Pancreas (tissue), 10 donors: ENCODE measurements at places on chromosomes 2 and 18.

- no peak for DNase-seq
Observed at GRCh38 chr2:231542136-231542535, 11.9 kb upstream of the NMUR1 start.

DNA sequence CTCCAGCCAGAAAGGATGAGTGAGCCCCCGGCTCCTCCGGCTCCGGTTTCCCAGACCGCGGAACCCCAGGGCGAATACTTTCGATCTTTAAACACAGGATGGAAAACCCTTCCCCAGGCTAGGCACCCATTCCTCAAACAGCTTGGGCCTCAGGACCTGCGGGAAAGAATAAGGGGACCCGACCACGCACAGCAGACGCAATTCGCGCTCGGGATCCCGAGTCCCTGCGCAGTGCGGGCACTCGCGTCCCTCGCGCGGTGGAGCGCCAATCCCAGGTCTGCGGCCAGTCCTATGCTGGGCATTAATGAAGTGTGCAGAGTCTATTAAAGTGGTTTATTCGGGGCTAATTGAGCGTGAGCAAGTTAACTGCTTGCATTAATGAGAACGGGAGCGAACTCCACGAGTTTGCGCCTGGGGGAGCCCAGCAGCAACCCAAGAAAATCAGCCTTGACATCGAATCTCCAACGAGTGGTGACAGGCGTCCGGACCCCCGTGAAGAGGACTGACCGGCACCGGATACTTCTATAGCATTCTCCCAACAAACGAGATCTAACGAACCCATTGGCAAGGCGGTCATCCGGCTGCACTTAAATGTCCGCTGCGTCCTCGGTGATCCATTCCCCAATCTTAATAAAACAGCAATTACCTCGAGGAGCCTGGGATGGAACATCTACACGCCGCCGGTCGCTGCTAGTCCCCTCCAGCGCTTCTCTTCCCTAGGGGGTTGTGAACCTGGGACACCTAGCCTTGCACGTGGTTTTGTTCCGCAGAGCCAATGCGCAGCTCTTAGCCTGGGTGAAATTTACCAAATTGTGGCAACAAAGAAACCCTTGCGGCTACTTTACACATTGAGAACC lies 1.6 kb downstream of the OSR1 start:
- DNase-seq, result no peak

- DNase-seq, result no peak
Observed at GRCh38 chr2:160457588-160457987, 36.0 kb downstream of the RBMS1 start.

DNA sequence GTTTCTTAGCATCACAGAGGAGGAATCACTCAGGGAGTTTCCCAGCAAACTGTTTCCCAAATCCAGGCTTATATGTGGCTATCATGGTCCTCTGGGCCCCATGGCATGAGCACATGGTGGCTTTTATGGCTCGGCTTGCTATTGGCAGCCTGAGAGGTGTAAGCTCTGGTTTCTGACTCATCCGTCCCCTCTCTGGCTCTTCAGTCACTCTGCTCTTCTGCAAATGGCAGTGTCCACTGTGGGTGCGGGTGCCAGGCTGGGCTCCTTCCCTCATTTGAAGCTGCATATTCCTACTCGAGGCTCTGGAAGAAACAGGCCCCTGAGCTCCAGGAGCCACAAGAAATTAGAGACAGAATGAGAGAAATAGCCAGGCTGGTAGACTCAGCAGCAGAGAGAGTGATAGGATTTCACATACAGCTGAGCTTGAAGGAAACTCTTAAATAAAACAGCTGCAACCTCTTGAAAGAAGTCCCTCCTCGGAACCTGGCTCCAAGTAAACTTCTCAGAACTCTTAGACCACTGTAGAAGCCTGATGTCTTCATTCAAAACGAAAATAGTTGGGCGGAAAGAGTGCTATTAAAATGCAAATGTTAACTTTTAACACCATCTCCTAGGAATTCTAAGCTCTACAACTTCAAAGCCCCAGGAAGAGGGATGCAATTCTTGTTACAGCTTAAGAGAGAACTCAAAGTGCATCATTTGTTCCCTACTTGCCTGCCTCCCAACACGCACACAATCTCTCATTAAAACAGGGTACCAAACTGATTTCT lies 212.6 kb upstream of the SP5 start:
- no peak for DNase-seq

DNA sequence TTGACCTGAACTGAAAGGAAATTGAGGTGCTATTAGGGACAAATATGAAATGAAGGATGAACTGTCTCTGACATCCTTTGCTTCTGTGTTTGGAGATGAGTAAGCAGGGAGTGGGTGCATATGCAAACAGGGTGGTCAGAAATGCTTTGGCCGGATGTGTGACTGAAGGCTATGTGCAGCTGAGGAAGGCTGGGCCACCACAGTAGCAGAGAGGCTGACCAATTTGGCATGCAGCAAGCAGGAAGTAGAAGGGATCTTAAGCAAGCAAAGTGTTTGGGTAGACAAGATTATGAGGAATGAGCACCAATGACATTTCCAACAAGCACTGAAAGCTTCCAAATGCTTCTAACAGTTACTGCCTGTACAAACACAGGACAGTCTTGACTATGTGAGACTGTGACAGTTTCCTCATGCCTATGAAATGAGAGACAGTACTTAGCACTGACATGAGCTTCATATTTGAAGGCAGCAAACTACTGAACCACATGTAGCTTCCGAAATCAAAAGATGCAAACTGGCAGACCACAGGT lies 3.3 kb upstream of the ACTR3 start:
- DNase-seq, result no peak

DNA sequence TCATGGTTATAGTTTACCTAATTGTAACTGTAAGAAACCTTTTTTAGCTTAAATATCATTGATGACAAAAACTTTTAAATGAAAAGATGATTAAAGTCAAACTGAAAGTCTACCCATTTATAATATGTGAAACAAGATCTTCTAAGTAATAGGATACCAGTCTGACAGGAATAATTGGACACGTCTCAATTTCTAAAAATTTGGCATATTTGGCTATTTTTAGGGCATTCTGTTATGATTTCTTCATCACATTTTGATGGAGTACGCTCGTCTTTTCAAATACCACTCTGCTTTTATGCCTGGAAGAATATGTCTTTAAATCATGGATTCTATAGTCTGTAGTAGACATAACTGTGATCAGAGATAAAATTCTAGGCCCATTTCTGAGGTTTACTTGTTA lies 1.3 kb downstream of the R3HDM1 start:
- no peak for DNase-seq

DNA sequence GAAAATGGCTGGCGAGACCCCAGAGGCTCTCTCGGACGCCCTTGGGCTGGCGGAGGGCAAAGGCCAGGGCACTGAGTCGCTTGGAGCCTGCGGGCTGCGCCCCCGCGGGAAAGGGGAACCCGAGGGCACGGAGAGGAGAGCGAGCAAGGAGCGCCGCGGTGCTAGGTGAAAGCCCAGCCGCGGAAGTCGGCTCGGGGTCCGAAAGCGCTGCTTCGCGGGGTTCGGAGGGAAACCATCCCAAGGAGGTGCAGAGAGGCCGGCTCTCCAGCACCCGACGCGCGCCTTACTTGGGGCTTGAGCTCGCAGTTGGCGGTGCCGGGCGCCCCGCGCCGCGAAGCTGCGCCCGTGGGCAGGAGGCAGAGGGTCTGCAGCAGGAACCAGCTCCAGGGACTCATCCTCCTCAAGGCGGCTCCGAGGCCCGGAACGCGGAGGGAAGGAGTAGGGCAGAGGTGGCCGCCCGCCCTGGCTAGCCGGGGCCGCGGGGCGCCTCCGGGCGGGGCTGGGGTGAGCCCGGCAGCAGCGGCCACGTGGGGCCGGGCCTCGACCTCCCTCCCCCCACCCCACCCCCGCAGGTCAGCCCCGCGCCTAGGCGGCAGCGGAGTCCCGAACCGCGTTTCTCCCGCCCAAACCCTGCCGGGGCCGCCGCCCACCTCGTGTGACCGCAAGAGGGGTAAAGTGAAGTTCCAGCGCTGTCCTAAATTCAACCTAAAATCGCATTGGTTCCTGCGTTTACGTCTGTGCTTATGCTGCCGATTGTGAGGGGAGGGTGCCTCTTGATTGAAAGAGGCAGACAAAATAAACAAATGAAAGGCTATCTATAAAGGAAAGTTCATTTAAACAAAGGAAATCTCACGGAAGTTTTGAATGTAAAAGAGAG lies at the start of gene TRABD2A:
Gene TRABD2A (minus strand): TSS at position 440 of the 877 bp plus-strand sequence. CDS start 45 bp downstream, at position 395.
- peak; percentile 68 for DNase-seq

GRCh38 chr2:128585706-128586105 lies 267.0 kb upstream of the HS6ST1 start:
- DNase-seq, result no peak

DNA sequence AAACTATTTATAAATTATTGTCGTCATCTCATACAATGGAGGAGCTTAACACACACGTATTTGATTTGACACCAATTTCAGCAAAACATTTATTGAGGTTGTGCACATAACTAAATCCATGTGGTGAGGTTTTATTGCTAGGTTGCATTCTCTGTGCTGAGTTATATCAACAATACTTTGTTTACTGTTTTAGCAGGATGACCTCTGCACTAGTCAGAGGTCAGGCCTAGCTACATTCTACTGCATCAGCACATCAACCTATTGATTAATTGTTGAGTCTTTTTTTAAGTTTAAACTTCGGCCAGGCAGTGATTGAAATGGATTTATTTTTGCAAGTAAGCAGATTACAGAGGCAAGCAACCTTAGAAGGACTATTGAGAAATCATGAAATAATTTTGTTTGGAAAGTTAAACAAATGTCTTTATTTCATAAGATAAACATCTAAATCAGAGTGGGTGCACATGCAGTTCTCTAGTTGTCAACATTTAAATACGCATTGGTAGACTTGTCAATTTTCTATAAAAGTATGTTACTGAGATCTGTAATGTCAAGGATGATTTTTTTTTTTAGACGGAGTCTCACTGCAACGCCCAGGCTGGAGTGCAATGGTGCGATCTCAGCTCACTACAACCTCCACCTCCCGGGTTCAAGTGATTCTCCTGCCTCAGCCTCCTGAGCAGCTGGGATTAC lies 75.2 kb upstream of the CD28 start:
- no peak for DNase-seq

DNA sequence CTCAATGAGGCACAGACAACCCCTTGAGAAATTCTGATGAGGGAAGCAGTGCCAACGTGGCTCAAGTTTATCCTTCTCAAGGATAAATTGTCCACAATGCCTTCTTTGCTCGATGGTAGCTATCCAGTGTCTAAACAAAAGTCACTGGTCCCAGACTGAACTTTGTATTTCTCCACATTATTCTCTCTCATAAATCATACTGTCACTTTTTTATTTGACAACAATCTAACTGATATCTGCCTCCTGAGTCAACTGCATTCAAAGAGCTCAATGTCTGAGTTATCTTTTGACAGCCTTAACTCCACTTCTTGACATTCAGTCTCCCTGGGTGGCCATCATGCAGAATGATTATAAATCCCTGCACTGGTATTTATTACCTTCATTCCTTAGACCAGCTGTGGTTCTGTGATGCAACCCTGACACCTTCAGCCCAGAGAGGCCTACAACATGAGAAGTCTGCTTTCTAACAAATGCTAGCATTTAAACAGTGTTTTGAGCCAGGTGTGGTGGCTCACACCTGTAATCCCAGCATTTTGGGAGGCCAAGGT lies 38.2 kb downstream of the IMMT start:
- no peak for DNase-seq

- DNase-seq, result no peak
Observed at GRCh38 chr2:28263690-28264089, 129.0 kb upstream of the FOSL2 start.

GRCh38 chr2:113304702-113305101 lies 26.0 kb upstream of the PAX8 start:
- DNase-seq, result no peak

GRCh38 chr18:65721619-65722018 lies 29.2 kb upstream of the CDH7 start:
- DNase-seq, result no peak

- DNase-seq, result no peak
Observed at GRCh38 chr2:84527137-84528129, 11.1 kb downstream of the DNAH6 start.

DNA sequence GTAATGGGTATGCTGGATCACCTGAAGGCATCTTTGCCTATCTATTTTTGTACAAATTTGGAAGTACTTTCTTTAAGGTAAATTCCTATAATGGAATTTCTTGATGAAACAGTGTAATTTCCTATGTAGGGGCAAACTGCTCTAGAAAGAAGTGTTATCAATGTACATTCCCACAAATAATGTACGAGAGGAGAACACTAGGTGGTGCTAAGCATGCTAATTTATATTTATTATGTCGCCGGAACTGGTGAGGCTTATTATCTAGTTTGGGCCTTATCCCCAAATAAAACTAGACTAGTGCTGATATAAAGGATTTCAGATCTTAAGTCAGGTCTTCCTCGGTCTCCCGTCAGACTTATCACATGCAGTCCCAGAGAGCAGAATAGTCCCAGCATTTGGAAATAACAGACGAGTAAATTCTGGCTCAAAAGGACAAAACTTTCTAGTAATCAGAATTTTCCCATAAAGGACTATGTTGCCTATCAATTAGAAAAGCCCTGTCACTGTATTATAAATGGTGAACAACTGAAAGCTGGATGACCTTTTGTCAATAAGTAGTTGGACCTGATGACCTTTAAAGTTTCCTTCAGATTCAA lies 86.9 kb upstream of the RBBP8 start:
- DNase-seq, result no peak

GRCh38 chr2:98524168-98524567 lies 79.5 kb downstream of the INPP4A start:
- no peak for DNase-seq

- no peak for DNase-seq
Observed at GRCh38 chr2:206004004-206004693, 81.8 kb downstream of the INO80D start.

GRCh38 chr18:54229421-54230059 lies 5.1 kb upstream of the MBD2 start:
- no peak for DNase-seq

- no peak for DNase-seq
Observed at GRCh38 chr2:51511002-51511401, 479.1 kb upstream of the NRXN1 start.

DNA sequence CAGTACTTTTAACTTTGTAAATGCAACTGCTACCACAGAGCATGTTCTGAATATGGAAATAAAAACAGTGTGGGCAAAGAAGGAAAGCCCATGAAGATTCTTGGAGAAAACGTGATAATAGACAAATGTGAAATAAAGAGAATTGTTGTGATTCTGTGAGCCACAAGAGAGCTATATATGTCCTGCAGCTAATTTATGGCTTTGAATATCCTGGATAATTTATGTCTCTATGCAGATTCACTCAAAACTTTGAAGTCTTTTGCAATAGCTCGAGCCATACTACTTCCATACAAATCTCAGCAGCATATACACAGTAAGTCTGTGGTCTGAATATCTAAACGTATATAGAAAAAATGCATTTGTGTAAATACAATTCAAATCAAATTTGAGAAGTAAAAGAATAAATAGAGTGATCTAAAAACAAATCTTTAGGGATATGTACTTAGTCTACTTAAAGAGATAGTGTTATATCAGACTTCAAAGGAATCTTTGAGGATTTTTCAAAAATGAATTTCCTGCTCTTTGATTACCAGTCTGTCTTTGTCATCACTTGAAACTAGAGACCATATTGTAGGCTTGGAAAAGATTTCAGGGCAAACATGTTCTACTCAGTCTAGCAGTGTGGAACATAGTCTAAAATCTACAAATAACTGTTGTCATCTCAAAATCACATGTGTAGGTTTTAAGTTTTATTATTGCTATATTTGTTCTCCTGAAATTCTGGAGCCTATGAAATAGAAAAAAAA lies 107.1 kb downstream of the CSRNP3 start:
- DNase-seq, result no peak

GRCh38 chr18:63844254-63844653 lies 43.3 kb upstream of the SERPINB2 start:
- DNase-seq, result no peak

- DNase-seq, result no peak
Observed at GRCh38 chr2:46697830-46698323, 217.7 kb downstream of the MCFD2 start.

GRCh38 chr2:74597410-74597809 lies 42.9 kb downstream of the DOK1 start:
- no peak for DNase-seq
